ENCODE measurements at places on chromosomes 6 and 20. TPM values are rescaled to one million over a fixed set of nuclear protein-coding genes. Genes with fewer than 3 reads are reported as not detected.

SPTLC3 gene
- total RNA-seq: 2.0 TPM

HDGFL1 gene
- not detected for total RNA-seq

BFSP1 gene
- total RNA-seq: 0.23 TPM

KIF16B gene
- 6.0 TPM for total RNA-seq

ORC3 gene
- 38.3 TPM for total RNA-seq

ETV7 gene
- total RNA-seq: 7.4 TPM

LPA gene
- total RNA-seq: not detected

BPIFB6 gene
- total RNA-seq: not detected

IL17A gene
- 0.22 TPM for total RNA-seq

TJAP1 gene
- 68.6 TPM for total RNA-seq
